ENCODE measurements at places on chromosomes 12 and 14.
A peak's percentile ranks its signal among the peaks of the same experiment; 100 is the strongest.

DNA sequence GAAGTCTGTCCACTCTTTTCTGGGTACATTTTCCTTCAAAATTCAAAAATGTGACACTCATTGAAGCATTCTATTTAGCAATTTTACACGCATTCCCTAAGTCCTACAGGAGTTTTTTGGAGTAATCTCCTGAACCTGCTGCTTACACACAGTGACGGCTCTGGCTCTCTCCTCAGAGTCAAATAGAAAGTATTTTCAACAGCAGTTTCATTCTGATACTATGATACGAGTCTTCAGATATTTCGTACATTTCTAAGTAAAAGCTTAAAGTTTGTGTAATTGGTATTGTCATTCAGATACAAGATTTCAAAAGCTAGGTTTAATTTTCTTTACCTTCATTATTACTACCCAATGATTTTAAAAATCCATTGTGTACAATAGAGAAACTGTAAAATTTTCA, 36.4 kb downstream of the PIWIL1 start:
- no peak for DNase-seq

DNA sequence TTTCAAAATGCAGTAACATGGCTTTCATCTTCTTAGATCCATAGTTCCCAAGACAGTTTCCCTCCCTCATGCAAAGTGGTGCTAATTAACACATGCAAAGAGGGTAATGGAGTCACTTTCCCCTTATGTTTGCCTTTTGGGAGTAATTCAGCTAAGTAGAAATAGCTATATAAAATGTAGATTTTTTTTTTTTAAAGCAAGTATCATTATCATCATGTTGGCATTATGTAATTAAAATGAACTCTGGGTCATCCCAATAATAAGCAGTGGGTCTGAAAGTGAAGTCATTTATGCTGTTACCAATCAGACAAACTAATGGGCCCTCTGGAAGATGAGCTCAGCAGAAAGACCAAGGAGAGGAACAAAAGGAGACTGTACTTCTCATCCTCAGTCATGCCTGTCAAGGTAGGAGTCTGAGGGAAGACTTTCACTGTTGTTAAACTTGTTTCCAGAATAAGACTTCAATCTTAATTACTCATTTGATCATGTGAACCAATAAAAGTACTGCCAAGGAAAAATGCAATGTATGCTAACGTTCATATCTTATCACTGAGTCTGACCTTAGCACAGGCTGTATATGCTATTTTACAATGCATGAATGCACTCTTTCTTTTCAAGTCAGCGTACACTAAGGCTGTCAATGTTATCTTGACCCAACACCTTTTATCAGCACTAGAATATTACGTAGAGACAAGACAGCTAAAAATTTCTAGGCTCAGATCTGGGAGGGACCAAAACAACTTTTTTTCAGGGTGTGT, 26.8 kb downstream of the AREL1 start:
- no peak for DNase-seq

- DNase-seq, result no peak
Measured at GRCh38 chr14:98685725-98686124, 586.3 kb downstream of the BCL11B start.

GRCh38 chr14:30193101-30193500, 265.5 kb upstream of the PRKD1 start:
- no peak for DNase-seq

DNA sequence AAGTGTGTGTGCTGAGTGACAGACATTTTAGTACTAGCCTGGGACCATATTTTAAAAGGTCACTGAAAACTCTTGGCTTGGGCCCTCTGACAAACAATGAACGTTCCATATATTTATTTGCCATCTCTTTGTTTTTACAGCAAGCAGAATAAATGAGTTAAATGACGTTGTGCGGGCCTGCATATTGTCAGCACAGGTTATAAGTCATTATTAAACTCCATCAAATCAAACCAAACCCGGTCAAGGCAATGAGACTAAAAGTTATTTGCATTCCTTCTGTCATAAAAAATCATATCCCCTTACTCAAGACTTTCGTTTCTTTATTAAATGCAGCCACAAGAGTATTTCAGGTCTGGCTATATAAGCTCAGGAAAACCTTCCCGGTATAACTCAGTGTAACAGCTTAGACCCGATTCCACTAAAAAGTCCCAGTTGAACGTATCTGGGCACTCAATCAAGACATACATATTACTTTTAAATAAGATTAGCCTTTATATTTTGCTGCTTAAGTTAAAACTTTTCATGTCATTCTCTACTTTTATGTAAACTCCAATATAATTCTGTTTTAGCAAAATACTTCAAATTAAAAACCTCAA, 84.9 kb downstream of the DICER1 start:
- DNase-seq, result no peak

DNA sequence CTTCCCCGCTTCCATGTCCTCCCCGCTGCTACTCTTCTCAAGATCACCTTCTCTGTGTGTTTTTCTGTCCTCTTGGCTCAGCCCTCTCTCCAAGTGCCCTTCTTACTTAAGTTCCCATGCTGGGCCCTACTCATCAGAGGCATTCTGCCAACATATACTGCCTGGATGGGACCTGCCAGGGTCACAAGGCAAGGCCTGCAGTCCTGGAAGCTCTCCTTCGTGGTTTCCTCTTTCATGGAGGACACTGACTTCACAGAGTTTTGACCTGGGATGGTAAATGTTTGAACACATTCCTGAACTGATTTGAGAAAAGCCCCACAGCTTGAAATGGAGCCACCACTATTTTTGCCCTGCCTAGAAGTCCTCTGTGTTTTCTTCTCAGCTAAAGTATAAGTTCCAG, 140.9 kb downstream of the TMEM30B start:
- DNase-seq, result no peak

GRCh38 chr12:88241862-88242570, 99.9 kb downstream of the TMTC3 start:
- peak; percentile 100 for DNase-seq

DNA sequence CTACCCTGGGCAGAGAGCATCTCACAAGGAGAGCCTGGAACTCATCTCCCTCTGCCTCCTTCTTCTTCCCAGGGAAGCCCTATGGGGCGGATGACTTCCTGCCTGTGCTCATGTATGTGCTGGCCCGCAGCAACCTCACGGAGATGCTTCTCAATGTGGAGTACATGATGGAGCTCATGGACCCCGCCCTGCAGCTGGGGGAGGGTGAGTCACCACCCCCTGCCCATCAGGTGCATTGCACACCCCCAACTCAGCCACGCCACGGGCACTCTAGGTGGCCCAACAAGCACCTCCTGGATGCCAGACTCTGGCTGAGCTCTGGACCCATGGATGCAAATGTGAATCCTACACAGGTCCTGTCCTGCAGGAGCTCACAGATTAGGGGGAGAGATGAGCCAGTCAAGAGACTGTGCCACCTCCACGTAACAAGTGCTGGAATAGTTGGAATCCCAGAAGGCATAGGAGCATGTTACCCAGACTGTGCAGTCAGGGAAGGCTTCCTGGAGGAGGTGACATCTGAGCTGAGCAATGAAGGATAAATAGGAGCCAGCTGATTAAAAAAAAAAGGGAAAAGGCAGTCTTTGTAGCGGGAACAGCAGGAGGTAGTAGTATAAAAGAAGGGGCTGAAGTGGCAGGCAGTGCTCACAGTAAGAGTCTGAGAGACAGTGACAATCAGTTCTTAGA, 71.9 kb downstream of the LGMN start:
- DNase-seq, result no peak
